ENCODE measurements at places on chromosomes 12 and 14. TPM values are rescaled to one million over a fixed set of nuclear protein-coding genes. Genes with fewer than 3 reads are reported as not detected.

DNA sequence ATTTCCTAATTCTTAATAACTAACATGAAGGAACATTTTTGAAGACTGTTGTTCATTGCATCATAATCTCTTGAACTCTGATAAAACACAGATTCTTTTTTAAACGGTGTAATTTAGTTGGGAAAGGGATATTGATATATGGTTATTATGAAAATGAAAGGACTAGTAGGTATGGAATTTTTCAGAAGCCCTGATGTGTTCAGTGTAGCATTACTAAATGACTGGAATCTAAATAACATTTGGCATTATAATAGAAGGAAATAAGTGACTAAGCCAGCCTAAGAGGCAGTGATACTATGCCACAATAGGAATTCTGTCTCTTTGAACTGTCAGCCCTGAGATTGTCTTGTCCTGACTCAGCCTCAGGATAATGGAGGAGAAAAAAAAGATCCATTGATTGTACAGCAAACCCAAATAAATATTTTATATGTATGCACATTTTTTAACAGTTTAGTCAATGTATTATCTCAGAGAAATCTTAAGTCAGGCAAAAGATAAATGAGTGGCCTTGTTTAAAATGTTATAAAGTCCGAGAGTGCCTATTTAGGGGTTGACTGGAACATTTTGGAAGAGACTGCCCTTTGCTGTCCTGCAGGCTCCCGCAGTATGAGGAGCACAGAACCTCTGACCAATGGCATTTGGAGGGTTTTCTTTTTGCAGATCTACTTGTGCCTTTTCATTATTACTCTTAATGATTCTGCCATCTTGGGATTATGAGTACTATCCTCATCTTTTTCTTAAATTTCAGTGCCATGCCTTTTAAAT lies 271.2 kb downstream of the EGLN3 start:
- peak; percentile 73 for DNase-seq

DNA sequence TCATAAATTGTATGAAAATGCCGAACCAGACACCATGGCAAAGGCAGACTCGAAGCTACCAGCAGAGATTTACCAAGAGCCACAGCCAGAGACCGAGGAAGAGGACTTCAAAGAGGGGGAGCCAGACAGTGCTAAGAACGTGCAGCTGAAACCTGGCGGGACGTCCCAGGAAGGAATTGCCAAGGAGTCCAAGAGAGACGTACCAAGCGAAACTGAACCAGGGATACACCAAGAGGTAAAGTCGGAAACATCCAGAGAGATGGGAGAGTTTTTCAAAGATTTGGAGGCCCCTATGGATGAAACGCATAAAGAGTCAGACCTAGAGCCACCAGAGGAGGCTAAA lies 294 bp downstream of the SAMD15 start:
- DNase-seq, result no peak

GRCh38 chr12:64461634-64462414 lies 9.9 kb downstream of the TBK1 start:
- peak; percentile 81 for DNase-seq

DNA sequence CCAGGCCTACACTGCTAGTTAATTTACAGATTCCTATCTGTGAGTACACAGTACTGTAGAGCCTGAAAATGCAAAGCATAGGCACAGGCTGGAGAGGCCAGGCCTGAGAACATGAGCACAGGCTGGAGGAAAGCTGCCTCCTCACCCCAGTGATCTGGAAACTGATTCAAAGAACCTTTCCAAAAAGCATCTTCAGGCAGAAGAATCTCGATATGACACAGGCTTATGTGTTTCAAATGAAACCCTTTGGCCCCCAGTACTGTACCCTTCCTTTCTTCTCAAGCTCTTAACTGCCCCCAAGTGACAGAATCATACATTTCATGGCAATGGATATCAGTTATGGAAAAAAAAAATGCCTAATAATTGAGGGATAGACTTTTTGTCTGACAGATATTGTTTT lies 122.0 kb downstream of the KCNC2 start:
- DNase-seq, result no peak

GRCh38 chr14:92690171-92691011 lies 58.0 kb downstream of the LGMN start:
- peak; percentile 43 for DNase-seq

DNA sequence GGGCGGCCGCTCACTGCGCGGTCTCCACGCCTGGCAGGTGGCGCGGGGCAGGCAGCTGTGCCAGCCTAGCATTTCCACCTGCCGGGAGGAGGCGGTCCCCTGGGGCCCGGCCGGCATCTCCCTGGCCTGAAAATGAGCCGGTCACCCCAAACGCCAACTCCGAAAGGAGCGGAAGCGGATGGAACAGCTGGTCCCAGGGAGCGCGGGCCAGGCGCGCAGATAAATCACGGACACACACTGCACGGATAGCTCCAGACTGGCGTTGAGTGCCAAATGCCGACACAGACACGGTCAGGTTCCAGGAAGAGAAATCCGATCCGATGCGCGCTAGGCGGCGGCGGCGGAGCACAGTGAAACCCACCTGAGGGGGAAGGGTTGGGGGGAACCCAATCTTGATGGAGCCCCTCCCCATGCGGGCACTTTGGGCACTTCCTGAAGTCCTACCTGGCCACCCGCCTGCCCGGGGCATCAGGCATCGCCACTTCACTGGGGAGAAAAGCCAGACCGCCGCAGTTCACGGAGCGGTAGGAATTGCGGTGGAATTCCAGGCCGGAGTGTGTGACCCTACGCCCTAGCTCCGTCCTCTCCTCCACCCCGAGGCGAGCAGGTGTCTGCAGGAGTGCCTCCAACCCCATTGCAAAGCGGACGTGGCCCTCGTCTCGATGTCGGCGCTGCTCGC lies 624 bp upstream of the PLEKHD1 start:
- peak; percentile 7 for DNase-seq

Gene FOXN4
- not detected for total RNA-seq

Gene ACYP1
- 2.9 TPM for total RNA-seq

- no peak for DNase-seq
Observed at GRCh38 chr12:45912774-45913173, 77.6 kb downstream of the SCAF11 start.
